GM13977 (cell line): ENCODE measurements at places on chromosomes 5 and 9.

DNA sequence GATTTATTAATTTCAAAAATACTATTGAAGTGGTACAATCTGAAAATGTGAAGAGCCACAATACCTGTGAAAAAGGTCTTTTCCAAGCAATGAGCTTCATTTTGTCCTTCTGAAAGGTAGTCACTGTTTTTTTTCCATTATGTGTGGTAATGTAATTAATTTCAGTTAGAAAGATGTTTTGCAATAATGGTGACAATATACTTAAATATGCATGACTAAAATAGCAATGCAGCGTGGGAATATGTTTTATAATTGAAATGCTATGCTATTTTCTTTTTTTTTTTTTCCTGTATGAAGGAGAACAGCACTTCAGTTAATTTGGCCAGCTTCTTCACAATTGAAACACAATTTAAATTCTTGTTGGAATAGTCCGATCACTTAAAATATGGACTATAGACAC lies 41.9 kb downstream of the NPR3 start:
- DNase-seq = no peak

- DNase-seq = no peak
Measured at GRCh38 chr9:4260661-4261060, 39.2 kb downstream of the GLIS3 start.

GRCh38 chr9:33295571-33295970 lies 5.3 kb downstream of the NFX1 start:
- DNase-seq = peak; percentile 58

- DNase-seq = no peak
Measured at GRCh38 chr9:127796852-127797370, 5.8 kb upstream of the FPGS start.

DNA sequence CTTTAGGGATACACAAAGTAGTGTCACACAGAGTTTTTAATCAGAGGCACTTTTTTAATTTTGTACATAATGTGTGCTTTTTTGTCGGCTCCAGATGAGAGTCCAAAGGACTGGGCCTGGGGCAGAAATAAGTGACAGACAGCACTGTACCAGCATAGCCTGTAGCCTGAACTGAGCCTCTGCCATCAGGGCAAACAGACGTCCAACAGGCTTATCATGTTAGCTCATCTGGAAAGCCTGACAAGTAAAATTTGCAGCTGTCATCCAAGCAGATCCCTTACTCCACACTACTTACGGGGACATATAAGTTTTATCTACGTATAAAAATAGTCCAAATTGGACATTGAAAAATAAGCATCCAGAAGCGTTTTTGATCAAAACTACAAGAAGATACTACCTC lies 233.1 kb upstream of the GAS1 start:
- no peak for DNase-seq
